Aorta (tissue), 5 donors: ENCODE measurements at places on chromosomes 16 and 17. TPM values are rescaled to one million over a fixed set of nuclear protein-coding genes. Genes with fewer than 3 reads are reported as not detected.

CCT6B gene
- polyA plus RNA-seq = 0.63 TPM

PERCC1 gene
- not detected for polyA plus RNA-seq

MGAT5B gene
- polyA plus RNA-seq = not detected

PLLP gene
- polyA plus RNA-seq = 7.6 TPM

CDRT15L2 gene
- not detected for polyA plus RNA-seq

HOXB6 gene
- polyA plus RNA-seq = 3.9 TPM

PHOSPHO1 gene
- 0.72 TPM for polyA plus RNA-seq

BIRC5 gene
- 0.10 TPM for polyA plus RNA-seq
